ENCODE measurements at places on chromosomes 4 and X. TPM values are rescaled to one million over a fixed set of nuclear protein-coding genes. Genes with fewer than 3 reads are reported as not detected.
A peak's percentile ranks its signal among the peaks of the same experiment; 100 is the strongest.

DNA sequence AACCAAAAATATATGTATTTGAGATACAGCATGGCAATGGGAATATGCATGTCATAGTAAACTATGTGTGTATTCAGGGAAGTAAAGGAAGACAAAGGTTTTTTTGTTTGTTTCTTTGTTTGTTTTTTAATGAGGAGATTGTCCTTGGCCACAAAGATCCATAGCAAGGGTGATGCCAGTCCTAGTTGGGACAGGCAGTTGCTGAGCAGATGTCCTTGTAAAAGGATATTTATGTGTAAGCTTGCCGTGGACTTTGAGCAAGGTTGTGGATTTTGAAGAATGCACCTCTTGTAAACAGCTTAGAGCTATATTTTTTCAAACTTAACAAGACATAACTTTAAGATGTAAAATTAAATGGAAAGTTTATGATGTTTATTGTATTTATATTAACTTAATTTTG is 69.9 kb upstream of the GABRE start:
- H3K36me3 ChIP-seq, result no peaks in the 10 kb centered on the region
- no peak overlapping the region for H3K4me3 ChIP-seq
- no peaks in the 10 kb centered on the region for H3K4me1 ChIP-seq
- DNase-seq, result no peak
- H3K27me3 ChIP-seq, result no peaks in the 10 kb centered on the region

Gene TMSB15C
- 3.9 TPM for total RNA-seq

Gene SNCA
- 7.9 TPM for total RNA-seq

DNA sequence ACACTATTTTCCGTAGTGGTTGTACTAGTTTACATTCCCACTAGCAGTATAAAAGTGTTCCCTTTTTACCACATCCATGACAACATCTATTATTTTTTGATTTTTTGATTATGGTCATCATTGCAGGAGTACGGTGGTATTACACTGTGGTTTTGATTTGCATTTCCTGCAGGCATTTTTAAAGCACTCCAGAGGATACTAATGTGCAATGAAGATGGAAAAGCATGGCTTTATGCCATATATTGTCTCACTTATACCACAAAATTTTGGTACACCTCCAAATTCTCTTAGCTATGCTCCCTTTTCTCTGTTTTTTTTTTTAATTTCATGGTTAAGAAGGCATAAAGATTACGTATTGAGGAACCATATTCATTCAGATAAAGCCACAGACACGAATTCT is 35.1 kb upstream of the NPY2R start:
- no peak overlapping the region for H3K27ac ChIP-seq
- DNase-seq, result no peak
- no peaks in the 10 kb centered on the region for H3K36me3 ChIP-seq
- no peaks in the 10 kb centered on the region for H3K4me1 ChIP-seq

Gene SORBS2
- total RNA-seq, result 33.2 TPM

Gene TMEM47
- total RNA-seq, result 51.6 TPM

- DNase-seq, result no peak
- no peaks in the 10 kb centered on the region for H3K36me3 ChIP-seq
- no peak overlapping the region for H3K4me3 ChIP-seq
- no peaks in the 10 kb centered on the region for H3K27me3 ChIP-seq
These were observed 94.7 kb downstream of the LINC00632 start for GRCh38 chrX:140804292-140804691.

DNA sequence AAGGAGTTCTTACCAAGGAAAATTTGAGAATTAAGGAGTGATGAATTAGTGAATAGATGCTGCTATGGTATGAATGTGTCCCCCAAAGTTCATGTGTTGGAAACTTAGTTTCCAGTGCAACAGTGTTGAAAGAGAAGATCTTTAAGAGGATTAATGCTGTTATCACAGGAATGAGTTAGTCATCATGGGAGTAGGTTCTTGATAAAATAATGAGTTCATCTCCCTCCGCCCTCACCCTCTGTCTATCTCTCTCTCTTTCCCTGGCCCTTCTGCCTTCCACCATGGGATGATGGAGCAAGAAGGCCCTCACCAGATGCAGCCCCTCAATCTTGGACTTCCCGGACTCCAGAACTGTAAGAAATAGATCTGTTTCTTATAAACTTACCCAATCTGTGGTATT is 38.3 kb upstream of the KLHL8 start:
- H3K4me3 ChIP-seq, result no peak overlapping the region
- no peak for DNase-seq
- no peak overlapping the region for H3K27ac ChIP-seq
- H3K27me3 ChIP-seq, result peaks cover 2% of the 10 kb centered on the region

DNA sequence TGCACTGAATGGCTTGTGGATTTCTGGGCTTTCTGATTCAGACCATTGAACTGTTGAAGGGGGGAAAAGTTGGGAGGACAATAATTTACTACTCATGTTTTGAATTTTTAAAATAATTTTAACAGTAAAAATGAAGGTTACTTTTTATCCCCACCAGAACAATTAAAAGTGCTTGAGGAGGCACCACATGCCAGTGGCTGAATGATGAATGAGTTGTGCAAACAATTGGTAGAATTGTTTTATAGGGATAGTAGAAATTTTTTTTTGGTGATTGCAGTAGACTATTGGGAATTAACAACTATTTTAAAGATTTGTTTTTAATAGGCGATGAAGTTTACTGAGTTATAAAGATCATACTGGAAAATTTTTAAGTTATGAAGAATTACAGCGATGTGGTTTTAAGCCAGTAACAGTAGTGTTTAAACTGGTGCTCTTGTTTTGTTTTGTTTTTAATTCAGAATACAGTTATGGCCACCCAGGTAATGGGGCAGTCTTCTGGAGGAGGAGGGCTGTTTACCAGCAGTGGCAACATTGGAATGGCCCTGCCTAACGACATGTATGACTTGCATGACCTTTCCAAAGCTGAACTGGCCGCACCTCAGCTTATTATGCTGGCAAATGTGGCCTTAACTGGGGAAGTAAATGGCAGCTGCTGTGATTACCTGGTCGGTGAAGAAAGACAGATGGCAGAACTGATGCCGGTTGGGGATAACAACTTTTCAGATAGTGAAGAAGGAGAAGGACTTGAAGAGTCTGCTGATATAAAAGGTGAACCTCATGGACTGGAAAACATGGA is 2.7 kb downstream of the REST start:
- peaks cover 13% of the 10 kb centered on the region for H3K36me3 ChIP-seq
- no peak for DNase-seq
- peak overlapping the region; percentile 87 for H3K27ac ChIP-seq
- H3K4me1 ChIP-seq, result peaks cover 40% of the 10 kb centered on the region

DNA sequence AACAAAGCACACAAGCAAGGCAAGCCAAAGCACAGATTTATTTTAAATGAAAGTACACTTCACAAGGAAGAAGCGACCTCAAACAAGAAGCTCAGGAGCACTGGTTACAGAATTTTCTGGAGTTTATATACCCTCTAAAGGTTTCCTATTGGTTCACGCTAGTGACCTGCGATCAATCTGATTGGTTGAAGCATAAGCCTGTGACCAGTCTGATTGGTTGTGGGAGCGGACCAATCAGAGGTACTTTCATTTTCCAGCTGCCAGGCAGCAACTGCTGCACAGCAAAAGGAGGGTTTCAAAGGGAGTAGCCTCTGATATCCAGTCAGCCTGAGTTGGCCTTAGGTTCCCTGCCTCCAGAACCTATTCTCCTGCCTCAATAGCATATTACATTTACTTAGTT is 4.6 kb upstream of the AREG start:
- no peak overlapping the region for H3K27ac ChIP-seq
- no peaks in the 10 kb centered on the region for H3K36me3 ChIP-seq
- H3K4me1 ChIP-seq, result peaks cover 4% of the 10 kb centered on the region
- no peak for DNase-seq
- H3K4me3 ChIP-seq, result no peak overlapping the region

GRCh38 chr4:189613207-189613606 is 327.5 kb upstream of the FRG1 start:
- DNase-seq, result no peak
- no peaks in the 10 kb centered on the region for H3K4me1 ChIP-seq
- no peaks in the 10 kb centered on the region for H3K36me3 ChIP-seq

DNA sequence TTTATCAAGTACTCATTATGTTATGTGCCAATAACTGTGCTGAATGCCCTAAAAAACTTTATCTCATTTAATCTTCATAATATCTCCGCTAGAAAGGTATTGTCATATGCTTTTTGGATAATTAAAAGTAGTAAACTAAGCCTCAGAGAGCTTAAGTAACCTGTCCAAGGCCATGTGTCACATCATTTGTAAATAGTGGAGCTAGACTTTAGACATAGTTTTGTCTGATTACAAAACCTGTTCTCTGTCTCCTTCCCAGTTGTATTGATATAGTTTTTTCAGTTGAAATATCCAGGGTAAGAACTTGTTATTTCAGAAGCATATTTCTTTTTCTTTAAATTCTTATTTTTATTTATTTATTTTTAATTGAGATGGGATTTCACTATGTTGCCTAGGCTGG is 66.7 kb downstream of the TENM3 start:
- no peak overlapping the region for H3K4me3 ChIP-seq
- H3K36me3 ChIP-seq, result peaks cover 8% of the 10 kb centered on the region
- no peak overlapping the region for H3K27ac ChIP-seq
- no peaks in the 10 kb centered on the region for H3K27me3 ChIP-seq

Gene MSANTD1
- total RNA-seq, result 0.83 TPM

Gene SLC10A7
- total RNA-seq, result 10.5 TPM

GRCh38 chr4:126051689-126052424 is 737.1 kb downstream of the FAT4 start:
- H3K4me3 ChIP-seq, result no peak overlapping the region
- peaks cover 17% of the 10 kb centered on the region for H3K27me3 ChIP-seq
- peaks cover 9% of the 10 kb centered on the region for H3K4me1 ChIP-seq
- peak overlapping the region; percentile 16 for H3K27ac ChIP-seq
- no peak for DNase-seq
